Stimulated activated memory B cell treated with anti-CD40 and anti-IgM and Interleukin-4, amounts not matched to agents 10 μg/mL and 1 μg/mL and 100 μg/mL, for 72 hours (primary cell): ENCODE measurements at places on chromosomes 11 and 22.

GRCh38 chr11:61140416-61140815 is 20.8 kb downstream of the VPS37C start:
- no peak for ATAC-seq

DNA sequence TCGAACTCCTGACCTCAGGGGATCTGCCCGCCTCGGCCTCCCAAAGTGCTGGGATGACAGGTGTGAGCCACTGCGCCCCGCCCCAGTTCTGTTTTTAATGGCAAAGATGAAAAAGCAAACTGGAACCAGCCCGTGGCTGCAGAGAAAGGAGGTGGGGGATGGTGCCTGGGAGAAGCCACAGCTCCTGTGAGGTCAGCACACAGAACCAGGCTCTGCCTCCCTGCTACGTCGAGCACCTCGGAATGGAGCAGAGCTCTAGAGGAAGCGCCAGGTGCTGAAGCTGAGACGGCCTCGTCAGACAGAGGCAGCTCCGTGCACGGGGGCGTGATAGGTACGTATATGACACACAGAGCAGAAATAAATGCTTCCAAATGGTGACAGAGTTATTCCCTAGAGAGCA is 8.5 kb downstream of the DRD4 start:
- no peak for ATAC-seq

DNA sequence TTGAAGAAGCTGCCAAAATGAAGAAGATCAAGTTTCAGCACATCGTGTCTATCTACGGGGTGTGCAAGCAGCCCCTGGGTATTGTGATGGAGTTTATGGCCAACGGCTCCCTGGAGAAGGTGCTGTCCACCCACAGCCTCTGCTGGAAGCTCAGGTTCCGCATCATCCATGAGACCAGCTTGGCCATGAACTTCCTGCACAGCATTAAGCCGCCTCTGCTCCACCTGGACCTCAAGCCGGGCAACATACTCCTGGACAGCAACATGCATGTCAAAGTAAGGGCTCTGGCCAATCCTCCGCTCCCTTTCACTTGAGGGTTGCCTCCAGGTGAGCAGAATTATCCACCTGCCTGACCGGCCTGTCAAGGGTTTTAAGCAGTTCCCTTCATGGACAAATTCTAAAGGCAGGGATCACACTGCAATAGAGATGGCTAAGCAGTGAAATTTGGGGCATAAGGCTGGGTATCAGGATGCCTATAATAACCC is 6.0 kb downstream of the ANKK1 start:
- no peak for ATAC-seq

GRCh38 chr11:15969281-15969680 is 387.1 kb downstream of the SOX6 start:
- ATAC-seq = no peak

GRCh38 chr22:29877620-29878019 is 5.4 kb upstream of the MTMR3 start:
- no peak for ATAC-seq

GRCh38 chr11:134730561-134731212 is 318.6 kb upstream of the B3GAT1 start:
- no peak for ATAC-seq

DNA sequence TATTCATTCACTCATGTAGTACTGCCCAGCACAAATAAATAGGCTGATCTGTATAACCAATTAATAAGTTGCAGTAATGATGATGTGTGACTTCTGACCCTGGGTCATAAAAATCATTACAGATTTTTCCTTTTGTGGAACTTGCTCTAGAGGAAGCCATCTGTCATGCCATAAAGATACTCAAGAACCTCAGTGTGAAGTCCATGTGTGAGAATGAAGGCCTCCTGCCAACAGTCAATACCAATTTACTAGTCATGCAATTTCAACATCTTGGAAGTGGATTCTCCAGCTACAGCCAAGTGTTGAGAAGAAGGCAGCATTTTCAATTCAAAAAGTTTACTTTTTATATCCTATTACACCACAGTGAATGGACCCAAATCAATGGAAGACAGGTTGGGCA is 435.6 kb upstream of the LRRC4C start:
- no peak for ATAC-seq

DNA sequence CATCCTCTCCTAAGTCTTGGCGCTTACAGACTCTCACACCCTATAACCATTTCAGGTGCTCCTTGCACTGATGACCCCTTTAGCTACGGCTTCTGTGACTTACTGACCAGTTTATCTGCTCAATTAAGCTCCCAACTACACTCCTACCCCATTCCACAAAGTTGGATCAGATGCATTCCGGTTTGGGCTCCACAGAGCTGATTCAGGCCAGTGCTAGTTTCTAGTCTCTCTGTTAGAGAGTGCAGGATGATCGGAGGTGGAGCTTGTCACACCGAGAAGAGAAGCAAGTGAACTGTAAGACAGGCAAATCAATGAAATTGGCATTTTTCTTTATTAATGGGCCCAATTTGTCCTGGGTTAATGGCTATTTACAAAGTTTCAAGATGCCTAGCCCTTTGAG is 436.8 kb upstream of the CADM1 start:
- no peak for ATAC-seq

DNA sequence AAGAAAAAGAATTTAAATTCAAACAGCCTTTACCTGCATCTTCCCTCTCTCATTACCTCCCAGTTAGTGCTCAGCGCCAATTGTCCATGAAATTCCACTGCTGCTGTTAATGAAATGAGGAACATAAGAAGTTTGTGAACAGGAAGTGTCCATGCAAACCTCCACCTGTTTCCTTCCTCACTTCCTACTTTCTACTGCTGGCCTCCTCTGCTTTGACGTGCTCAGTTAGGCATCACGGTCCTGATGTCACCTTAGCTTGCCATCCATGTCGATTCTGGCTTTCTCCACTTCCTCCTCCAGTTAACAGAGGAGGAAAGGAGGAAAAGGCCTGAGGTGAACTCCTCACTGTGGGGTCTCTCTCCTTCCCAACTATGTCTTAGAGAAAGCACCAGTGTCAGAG is 26.9 kb upstream of the HTR3A start:
- peak; percentile 68 for ATAC-seq

- ATAC-seq = no peak
Observed at GRCh38 chr22:24391836-24392217, 35.6 kb upstream of the ADORA2A start.
